Activated naive CD4-positive, alpha-beta T cell treated with anti-CD3 and anti-CD28 coated beads, Interleukin-2, amount 10 ng/mL, durations not matched to agents 7 days and 5 days (primary cell): ENCODE measurements at places on chromosomes 6 and 20.

DNA sequence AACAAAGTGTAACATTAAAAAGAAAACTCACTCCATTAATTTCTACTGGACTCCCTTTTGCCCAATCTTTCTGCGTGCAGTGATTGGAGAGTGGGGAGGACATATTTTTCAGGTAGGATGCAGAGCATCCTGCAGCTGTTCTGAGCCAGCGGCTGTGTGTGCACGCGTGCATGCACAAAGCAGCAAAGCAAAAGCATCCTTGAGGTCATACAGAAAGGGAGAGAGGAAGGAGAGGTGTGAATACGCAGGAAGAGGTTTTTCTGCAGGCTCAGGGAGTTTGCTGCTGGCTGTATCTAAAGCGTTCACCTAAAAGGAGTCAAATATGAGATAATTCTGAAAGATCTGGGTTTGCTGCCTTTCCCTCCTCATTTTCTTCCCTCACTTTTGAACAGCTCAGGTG, 108.4 kb downstream of the HUS1B start:
- peak; percentile 54 for DNase-seq

DNA sequence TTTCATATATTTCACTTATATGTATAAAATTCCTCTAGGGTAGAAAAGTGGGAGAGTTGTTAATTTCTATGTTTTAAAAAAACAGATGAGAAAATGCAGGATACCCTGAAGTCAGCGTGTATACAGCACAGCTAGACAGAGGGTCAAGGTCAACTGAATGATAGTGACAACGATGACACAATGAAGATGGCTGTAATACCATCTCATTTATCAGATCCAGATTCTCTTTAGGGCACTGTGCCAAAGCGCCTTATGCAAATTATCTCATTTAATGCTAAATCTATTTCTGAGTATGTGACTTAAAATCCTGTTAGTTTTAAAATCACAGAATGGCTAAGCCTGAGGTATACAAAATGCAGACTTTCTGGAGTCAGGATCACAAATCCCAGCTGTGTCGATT, 431.4 kb upstream of the RUNX2 start:
- no peak for DNase-seq

DNA sequence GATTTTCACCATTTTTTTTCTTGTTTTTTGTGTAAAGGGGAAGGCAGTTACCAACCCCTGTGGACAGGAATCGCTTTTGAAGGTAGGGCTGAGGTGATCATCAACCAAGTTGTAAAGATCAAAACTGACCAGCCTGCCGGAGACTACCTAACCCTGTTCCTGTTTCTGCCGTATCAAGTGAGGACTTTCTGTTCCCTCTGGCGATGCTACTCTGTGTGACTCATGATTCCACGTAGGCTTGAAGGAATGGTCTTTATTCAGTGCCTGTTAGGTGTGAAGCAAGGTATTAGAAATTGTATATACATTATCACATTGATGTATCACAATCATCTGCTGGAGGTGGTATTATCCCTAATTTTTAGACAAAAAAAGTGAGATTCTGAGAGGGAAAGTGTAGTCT, 161.3 kb downstream of the SOX4 start:
- DNase-seq: no peak

- no peak for DNase-seq
Observed at GRCh38 chr6:169240591-169241390, 12.9 kb downstream of the THBS2 start.

DNA sequence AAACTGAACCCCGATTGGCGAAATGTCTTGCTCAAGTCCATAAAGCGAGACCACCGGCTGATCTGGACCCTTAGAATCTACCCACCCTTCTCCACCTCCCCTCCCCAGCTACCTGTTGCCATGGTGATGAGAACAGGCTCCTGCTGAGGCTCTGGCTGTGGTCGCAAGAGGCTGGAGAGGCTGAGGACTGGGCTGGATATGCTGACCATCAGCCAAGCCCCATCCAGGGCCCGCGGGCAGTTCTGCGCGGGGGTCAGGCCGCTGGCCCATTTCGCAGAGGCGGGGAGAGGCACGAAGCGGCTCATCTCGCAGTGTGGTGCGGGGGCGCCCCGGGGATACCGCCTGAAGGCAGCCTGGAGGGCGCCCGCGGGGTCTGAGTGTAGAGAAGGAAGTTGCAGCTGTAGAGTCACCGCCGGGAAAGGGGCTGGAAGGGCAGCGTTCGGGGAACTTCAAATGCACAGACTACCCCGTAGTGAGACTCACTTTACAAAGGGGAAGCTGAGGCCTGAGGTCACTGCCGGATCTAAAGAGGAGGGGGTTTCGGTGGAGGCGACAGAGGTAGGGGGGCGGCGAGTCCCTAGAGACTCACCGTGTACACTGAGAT, 671 bp downstream of the TAPBP start:
- peak; percentile 60 for DNase-seq

- no peak for DNase-seq
Observed at GRCh38 chr20:640674-641515, 12.1 kb downstream of the SRXN1 start.

- DNase-seq: no peak
Observed at GRCh38 chr6:87029711-87030314, 65.1 kb downstream of the CGA start.

DNA sequence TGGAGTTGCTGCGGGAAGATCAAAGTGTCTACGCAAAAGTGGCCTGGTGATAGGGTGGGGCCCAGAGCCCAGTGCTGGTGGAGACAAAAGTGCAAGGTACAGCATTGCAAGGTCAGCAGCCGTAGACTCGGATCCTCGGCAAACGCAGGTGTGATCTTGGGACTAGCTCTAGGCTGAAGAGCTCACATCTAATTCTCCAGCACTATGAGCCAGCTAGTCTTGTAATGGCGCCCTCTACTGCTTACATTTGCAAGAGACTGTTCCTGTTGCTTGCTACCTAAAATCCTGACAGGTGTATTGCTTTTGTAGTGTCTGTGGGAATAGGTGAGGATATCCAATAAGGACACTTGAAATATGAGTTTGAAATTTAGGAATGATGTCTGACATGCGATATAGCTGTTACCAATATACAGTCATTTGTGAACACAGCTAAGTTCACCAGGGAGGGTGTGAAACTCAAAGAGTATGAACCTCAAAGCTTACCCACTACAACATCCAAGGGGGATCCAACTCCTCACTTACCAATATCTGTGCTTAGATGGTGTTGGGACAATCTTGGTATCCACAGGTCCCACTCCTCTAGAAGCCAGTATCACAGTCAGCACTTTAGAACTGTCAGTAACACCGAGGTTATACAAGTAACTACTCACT, 58.4 kb downstream of the PDE7B start:
- DNase-seq: peak; percentile 73

GRCh38 chr20:50848846-50849673, 54.2 kb downstream of the BCAS4 start:
- no peak for DNase-seq

- no peak for DNase-seq
Observed at GRCh38 chr20:5910186-5910585, 40.1 kb downstream of the TRMT6 start.

DNA sequence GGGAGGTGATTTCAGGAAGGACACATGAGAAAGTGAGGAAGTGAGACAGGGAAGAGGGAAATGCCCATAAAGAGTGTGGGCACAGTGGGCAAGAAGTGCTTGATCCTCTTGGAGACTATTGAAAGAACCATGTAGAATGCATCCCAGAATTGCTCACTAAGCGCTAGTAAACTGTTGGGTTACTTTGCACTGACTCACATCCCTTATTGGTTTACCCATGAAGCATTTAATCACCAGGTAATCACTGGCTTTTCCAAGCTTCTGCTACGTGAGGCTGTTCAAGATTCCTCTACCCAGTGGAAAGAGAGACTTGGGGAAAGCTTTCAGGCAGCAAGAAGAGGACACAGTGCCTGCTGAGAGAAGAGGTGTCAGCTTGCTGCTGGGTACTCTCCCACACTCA, 410.0 kb upstream of the JAG1 start:
- no peak for DNase-seq

DNA sequence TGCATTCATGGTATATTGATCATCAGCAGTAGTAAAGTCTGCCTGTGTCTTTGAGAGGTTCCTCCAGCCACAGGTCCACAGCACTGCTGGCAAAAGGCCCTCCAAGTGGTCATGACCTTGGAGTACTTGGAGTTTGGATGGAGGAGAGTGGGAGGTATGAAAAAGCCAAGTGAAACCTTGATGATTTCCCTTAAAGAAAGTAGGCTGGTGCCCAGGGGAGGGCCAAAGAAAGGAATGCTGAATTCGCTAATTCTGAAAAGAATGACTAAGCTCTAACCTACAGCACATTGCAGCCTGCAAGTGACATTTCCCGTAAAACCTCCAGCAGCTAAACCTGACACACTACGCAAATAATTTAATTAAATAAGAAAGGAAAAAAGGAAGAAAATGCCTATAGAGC, 223.4 kb upstream of the TAB2 start:
- no peak for DNase-seq

DNA sequence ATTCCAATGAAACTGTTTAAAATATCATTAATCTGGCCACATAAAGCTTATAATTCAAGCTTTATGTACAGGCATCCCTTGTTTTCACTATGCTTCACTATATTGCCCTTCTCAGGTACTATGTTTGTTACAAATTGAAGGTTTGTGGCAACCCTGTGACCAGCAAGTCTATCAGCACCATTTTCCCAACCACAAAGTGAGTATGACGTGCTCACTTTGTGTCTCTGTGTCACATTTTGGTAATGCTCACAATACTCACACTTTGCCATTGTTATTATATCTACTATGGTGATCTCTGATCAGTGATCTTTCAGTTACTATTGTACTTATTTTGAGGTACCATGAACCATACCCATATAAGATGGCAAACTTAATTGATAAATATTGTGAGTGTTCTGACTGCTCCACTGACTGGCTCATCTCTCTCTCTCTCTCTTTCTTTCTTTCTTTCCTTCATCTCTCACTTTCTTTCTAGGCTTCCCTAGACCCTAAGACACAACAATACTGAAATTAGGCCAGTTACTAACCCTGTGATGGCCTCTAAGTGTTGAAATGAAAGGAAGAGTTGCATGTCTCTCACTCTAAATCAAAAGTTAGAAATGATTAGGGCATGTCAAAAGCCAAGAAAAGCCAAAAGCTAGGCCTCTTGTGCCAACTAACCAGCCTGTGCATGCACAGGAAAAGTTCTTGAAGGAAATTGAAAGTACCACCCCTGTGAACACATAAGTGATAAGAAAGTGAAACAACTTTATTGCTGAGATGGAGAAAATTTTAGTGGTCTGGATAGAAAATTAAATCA, 227.9 kb downstream of the BCAS1 start:
- DNase-seq: peak; percentile 40

DNA sequence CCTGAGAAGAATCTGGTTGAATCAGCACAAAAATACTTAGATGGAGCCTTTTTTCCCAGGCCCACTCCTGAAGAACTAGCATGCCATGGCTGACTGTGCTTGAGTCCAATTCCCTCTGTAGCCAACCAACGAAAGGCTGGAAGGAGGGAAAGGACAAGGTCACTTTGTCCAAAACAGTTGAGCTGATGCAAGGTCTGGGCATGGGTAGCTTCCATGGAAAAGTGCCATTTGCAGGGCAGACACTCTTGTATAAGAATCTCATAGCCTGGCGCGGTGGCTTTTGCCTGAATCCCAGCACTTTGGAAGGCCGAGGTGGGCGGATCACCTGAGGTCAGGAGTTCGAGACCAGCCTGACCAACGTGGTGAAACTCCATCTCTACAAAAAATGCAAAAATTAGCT, 125.0 kb upstream of the LGSN start:
- DNase-seq: no peak

GRCh38 chr6:112439432-112439831, 92.3 kb downstream of the RFPL4B start:
- no peak for DNase-seq
